ENCODE measurements at places on chromosomes 12 and 14.

DNA sequence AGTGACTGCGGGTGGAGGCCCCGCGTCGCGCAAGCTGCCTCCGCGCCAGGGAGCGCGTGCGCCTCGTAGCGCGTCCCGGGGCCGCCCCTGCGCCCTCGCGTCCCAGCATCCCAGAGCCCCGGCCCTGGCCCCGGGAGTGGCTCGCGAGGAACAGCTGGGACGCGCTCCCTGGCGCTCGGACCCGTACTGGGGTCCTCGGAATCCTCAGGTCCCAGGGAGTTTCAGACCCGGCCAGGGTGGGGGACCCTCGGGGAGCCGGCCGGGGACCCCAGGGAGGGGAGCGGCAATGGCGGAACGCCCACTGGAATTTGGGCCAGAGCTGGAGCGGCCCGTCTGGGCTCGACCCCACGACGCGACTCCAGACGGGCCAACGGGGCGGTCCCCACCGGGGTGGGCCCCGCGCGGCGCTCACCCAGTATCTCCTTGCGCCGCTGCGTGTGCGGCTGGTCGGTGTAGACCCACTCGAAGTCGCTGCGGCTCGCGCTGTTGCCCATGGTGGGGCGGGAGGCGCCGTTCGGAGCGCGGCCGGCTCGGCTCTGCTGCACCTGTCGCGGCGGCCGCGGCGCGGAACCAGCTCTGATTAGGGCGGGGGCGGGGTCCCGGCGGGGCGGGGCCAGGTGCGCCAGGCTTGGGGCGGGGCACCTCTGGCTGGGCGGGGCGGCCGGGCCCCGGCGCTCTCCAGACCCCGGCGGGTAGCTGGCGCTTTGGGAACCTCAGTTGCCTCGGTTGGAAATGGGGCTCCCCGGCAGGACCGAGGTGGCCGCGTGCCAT, at the start of gene DEGS2:
TSS of gene DEGS2 (minus strand) at position 552 of the 771 bp plus-strand sequence. CDS start at position 494, 58 bp downstream.
- DNase-seq: peak; percentile 62

DNA sequence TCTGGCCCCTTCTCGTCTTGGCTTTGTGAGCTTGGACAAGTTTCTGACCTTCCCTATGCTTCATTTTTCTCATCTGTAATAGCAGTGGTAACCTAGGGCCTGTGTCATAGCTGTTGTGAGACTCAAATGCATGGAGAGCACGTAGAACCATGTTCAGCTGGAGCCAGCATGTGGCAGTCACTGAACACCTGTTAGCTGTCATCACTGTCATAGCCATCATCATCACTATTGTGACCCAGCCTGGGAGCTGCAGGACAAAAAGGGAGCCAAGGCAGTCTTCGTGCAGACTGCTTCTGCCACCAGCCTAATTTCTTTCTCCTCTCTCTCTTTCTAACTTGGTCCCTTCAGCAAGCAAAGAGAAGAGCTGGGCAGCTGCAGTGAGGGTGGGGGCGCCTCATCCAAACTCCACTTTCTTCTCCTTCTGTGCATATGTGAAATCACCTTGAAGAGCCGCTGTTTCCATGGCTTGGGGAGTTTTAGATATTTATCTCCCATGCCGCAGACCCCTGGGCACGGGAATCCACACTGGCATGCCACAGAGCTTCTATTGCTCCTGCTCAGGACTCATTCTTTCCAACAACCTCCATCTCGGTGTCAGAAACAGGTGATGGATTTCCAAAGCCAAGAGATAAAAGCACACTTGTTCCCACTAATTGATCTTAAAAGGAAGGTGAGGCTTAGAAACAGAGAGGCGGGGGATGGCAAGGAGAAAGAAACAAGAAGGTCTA, 87.0 kb downstream of the SRRM4 start:
- DNase-seq: no peak

DNA sequence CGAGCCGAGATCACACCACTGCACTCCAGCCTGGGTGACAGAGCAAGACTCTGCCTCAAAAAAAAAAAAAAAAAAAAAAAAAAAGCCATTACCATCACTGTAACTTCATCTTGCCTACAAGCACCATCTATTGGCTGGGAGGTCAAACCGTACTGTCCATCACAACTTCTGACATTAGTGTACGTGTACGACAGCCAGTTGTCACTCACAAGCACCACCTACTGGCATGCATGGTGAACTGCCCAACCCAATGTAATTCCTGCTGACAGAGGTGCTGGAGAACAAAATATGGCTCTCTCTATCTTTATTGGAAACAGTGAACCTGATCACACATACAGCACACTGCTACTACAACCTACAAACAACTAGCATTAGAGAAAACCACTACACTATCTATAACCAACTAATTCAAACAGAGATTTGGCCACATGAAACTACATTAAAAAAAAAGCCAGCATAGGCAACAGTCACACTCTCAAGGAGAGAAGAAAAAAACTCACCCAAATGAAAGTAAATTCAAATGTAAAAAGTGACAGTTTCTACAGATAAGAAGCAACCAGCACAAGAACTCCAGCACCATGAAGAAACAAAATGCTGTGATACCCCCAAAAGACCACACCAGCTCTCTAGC, 82.3 kb downstream of the PUS7L start:
- DNase-seq: no peak

DNA sequence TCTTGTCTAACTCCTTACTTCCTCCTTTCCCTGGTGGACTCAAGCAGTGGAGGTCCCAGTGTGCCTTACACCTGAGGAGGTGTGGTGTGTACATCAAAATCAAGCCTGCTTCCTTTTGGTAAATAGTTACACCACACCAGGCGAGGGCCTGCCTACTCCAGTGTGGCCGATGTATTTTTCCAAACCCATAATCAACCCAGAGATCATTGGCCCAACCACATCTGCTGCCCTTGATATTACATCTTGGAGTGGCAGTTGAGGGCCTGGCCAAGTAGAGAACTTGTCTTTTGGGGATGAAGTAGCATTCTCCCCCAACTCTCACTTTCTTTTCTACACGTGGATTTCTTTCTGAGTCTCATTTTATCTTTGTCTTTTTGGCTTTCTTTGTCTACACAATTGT, 187.4 kb downstream of the EFCAB11 start:
- DNase-seq: no peak

- no peak for DNase-seq
Measured at GRCh38 chr14:97218274-97218673, 421.1 kb downstream of the VRK1 start.

DNA sequence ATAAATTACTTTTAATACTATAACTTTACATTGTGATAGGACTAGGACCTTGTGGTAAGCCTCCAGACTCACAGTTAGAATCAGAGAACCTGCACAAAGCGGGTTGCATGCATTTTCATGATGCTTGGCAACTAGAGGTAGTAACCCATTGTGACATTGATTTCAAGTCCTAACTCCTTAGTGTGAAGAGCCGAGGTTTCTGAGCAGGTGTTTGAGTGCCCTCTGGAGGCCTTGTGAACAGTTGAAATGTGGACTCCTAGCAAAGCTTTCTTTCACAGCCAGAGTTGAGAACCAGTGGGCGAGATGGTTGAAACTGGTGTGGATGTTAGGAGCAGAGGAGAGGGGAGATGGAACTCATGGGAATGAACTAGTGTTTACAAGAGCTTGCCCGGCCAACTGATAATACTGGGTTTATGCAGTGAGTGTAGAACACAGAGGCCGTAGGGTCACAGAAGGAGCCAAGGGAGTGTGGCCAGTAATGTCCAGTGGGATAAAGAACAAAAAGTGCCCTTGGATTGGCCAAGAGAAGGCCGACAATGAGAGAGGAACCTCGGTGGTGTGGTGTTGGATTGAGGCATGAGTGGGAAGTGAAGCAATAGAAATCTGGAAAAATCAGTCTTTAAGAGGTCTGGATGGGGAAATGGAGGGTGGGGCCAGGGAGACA, 10.9 kb downstream of the ZNF664 start:
- DNase-seq: peak; percentile 62

- DNase-seq: no peak
Measured at GRCh38 chr12:16261944-16262475, 15.5 kb downstream of the SLC15A5 start.

DNA sequence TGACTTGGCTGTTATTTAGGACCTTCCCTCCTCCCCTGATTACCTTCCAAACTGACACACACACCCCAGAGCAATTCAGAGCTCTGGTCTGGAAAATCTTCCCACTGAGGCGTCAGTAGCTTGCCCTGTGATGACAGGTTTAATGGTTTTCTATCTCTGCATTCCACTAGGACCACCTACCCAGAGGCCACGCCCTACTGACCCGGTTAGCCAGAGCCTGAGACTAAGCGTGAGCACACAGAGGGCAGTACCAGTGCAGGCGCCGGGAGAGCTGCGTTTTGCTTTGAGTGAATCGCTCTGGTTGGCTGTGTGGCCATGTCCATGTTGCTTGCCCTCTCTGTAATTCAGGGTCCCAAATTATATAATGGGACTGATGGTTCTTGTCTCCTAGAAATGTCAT, 36.2 kb upstream of the ATP2A2 start:
- no peak for DNase-seq

DNA sequence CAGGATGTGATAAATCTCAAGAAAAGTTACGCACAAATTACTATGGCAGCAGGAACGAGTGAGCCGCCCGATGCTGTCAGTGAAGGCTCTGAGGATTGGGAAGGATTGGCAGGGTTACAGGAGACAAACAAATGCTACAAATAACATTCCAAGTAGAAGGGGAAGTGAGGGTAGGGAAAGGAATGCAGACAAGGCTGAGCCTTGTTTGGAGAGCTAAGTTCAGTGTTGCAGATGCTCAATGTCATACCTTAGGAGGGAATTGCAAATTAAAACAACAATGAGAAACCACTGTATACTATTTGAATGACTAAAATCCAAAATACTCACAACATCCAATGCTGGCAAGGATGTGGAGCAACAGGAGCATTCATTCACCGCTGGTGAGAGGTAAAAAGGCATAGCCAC, 1.3 kb downstream of the CLEC9A start:
- DNase-seq: no peak

- DNase-seq: no peak
Measured at GRCh38 chr12:92899386-92900001, 29.6 kb downstream of the EEA1 start.

DNA sequence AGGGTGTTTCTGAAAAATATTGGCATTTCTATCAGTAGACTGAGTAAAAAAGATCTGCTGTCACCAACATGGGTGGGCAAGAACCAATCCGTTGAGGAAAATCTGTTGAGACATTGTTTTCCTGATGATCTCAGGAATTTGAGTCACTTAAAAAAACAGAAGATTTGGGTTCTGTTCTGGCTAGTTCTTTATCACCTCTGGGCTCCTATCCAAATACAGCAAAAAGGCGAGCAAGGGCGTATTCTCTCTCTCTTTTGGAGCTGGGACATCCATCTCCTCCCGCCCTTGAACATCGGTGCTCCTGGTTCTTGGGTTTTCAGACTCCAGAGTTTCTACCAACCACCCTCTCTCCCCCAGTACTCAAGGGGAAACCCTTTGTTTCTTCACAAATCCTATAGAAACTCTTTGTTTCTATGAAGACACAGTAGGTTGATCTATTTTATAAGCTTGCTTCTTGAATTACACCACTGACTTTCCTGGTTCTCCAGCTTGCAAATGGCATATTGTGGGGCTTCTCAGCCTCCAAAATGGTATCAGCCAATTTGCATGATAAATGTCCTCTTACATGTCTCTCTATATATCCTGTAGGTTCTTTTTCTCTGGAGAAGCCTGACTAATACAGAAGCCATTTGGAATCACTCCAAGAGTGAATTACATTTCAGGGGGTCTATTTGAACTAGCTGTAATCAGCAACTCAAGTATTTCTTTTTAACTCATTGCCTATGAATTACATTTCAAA, 263.9 kb upstream of the TMTC1 start:
- DNase-seq: no peak

DNA sequence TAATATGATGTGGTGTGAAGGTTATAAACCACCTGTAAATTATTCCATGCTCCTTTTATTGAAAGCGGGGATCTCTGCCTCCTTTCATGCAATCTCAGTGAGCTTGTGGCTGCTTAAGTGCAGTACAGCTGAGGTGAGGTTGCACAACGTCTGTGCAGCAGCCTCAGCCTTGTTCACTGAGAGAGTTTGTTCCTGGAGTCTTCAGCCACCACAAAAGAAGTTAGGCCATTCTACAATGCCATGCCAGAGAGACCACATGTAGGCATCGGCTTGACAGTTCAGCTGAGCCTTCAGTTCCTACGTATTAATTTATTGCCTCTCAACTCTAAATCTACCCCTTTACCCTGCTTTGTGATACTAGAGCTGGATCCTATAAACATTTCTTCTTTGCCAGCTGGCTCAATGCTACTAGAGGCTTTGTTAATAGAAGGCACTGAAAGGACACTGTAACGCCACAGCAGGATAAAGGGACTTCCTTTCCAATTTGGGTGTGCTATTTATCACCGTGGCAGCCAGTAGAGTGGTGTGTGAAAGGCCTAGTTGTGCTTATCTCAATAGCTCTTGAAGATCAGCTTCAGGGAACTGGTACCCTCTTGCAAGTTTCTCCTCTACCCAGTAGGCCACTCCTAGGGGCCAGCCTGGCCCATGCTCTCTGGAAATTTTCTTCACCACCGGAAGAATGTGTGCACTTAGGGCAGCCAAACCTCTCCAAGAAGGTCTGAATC, 337.7 kb downstream of the IPO8 start:
- no peak for DNase-seq

DNA sequence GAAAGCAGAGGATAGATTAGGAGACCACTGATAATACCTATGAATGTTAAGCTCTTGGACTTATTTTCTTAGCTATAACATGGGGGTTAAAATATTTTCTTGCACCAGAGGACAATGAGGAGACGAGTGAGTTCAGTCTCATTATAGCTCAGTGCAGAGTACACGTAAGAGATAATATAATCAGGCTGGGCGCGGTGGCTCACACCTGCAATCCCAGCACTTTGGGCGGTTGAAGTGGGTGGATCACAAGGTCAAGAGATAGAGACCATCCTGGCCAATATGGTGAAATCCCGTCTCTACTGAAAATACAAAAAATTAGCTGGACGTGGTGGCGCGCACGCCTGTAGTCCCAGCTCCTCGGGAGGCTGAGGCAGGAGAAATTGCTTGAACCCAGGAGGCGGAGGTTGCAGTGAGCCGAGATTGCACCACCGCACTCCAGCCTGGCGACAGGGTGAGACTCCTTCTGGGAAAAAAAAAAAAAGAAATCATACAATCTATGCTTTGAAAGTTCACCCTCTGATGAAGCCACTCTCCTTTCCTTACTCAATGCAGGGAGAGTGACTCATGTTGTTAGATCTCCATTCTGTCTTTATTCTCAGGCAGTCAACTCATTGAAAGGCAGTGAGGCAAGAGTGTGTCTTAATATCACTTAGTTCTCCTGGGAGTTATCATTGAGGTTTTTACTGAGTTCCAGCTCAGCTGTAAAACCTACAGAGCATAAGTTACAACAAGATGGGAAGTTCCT, 134.2 kb downstream of the SYNE2 start:
- DNase-seq: no peak

DNA sequence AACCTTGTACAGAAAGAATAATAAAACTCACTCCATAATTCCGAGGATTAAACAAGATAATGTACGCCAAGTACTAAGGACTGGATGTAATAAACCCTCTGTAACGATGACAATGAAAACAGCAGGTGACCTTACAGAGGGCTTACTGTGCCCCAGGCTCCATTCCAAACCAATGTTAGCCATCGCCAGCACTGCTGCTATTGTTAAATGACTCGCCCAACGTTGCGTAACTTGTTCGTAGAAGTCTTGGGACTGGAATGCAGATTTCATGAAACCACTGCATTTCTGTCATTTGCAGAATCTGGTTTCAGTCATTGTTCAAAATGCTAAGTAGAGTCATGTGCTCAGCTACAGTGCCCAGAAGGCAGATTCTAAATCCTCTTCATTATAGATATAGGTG, 728 bp upstream of the STON2 start:
- DNase-seq: no peak

- peak; percentile 50 for DNase-seq
Measured at GRCh38 chr14:100673085-100673806, 53.4 kb upstream of the DLK1 start.

- DNase-seq: no peak
Measured at GRCh38 chr12:56001487-56002100, 4.5 kb downstream of the SUOX start.
